ENCODE measurements at places on chromosomes 13 and 19.

DNA sequence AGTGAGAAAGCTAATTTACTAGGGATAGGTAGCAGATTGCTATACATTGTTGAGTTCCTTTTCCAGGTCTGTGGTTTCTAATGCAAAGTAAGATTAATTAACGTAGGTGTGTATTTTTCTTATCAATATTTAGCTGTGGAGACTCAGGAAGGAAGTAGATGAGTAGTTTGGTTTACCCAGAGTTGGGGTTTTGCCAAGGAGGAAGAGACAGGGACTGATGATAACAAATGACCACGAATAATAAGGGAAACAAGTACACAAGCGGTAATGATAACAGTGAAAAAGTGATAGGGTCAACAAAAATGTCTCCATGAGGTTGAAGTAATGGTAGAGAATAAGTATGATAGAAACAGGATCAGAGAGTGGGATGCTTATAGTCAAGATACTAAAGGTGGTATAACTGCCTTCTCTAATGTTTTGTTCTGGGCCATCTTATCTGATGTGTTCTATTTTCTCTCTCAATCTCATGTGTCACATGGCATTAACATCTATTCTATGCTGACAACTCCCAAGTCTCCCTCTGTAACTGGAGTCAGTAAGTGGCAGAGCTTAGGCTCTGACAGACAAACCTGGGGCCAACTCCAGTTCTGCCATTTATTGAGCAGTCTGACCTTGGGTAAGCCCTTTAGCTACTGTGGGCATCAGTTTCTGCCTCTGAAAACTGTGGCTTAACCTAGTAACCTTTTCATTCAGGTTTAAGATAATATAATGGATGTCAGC is 8.8 kb downstream of the OBI1 start:
- DNase-seq, result no peak

DNA sequence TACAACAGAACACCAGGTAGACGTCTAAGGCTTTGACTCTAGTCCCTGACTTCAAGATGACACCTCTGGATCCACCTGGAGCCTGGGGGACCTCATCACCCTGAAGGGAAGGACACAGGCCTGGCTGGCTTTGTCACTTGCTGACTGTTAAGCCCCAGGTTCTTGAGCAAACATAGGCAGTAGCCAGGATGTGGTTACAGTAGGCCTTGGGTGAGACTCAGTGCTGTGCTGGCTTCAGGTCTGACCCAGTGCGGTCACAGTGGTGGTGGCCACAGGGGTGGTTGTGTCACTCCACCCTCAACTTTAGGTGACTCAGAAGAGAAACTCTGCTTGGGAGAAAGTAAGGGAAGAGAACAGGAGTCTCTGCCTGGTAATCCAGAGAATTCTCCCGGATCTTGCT is 497.8 kb downstream of the UQCRFS1 start:
- DNase-seq, result no peak

- peak; percentile 88 for DNase-seq
Observed at GRCh38 chr19:49150106-49150943, 4.9 kb downstream of the HRC start.

- no peak for DNase-seq
Observed at GRCh38 chr19:46787331-46788261, 798 bp downstream of the SLC1A5 start.

DNA sequence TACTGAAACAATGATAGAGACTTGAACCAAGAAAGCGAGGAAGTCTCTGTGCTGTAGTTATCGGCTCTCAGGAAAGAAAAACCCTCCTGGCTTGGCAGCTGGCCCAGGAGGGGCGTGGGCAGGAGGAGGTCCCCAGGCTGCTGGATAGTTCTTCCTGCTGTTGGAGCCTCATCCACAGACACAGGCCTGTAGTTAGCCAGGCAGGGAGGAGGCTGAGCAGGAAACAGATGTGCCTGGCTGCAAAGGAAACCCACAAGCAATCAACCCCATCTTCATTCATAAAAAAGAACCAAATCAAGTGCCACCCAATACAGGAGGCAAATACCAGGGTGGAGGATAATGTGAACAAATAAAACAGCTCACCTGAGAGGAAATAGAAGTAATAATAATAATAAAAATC is 86.2 kb downstream of the IRS2 start:
- DNase-seq, result no peak

DNA sequence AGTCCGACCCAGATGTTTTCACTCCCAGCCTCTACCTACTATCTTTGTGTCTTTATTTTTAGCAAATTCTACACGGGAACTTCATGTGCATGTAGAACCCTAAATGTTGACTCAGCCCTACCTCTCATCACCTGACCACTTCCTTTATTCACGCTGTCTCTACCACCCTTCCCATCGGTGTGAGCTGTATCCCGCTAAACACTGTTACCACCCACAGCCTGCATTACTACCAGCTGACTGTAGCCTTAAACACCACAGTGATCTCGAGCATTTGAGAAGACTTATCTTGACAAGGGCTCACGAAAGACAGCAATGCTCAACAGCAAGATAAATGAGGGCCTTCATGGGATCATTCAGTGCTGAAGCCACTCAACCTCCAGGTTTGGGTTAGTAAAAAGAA is 15.1 kb downstream of the NCR1 start:
- DNase-seq, result no peak

DNA sequence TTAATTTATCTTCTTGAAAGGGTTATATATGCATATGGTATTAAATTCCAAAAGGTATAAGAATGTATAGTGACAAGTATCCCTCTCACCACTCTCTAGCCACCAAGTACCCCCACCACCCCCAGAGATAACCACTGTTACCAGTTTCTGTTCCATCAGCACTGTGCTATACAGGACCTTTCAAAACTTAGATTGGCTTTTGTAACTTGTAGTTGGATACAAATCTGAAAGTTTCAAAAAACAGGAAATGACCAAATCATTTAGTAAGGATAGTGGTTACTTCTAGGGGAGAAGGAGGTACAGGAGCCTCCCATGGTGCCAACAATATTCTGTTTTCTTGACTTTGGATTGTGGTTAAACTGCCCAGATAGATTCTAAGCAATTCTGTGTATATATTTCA is 56.7 kb downstream of the AKAP11 start:
- no peak for DNase-seq

- DNase-seq, result no peak
Observed at GRCh38 chr13:52696566-52696965, 43.1 kb downstream of the CNMD start.

DNA sequence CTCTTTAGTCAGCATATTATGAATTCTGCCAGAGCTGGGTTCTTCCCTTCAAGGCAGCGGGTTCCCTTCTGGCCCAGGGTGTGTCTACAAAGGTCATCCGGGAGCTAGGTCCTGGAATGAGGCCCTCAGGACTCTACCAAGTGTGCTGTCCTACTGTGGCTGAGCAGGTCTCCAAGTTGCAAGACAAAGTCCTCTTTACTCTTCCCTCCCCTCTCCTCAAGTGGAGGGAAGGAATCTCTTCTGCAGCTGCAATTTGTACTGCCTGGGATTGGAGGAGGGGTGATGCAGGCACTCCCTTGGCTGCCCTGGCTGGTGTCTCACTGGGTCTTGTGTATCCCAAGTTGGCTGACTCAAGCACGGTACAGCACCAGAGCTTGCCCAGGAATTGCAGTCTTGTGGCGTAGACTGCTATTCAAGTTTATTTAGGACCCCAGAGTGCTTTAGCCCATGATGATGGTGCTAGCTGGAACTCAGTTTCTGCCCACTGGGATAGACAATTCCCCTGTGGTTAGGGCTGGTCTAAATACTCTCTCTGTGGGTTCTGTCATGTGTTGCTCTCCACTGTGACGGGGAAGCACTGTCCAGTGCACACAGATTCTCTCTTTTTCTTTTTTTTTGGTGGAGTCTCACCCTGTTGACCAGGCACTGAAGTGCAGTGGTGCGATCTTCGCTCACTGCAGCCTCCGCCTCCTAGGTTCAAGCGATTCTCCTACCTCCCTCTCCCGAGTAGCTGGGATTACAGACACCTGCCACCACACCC is 28.5 kb downstream of the RFC3 start:
- no peak for DNase-seq

- DNase-seq, result no peak
Observed at GRCh38 chr13:111153977-111154332, 38.8 kb downstream of the ARHGEF7 start.
